ENCODE measurements at places on chromosomes 3 and 15. TPM values are rescaled to one million over a fixed set of nuclear protein-coding genes. Genes with fewer than 3 reads are reported as not detected.
A peak's percentile ranks its signal among the peaks of the same experiment; 100 is the strongest.

- no peak for DNase-seq
Observed at GRCh38 chr3:35486295-35486694, 153.0 kb upstream of the ARPP21 start.

CLDN18 gene
- not detected for total RNA-seq

ABHD10 gene
- 18.7 TPM for total RNA-seq

GRCh38 chr15:72991026-72991425, 61.2 kb upstream of the NEO1 start:
- no peak for DNase-seq

DNA sequence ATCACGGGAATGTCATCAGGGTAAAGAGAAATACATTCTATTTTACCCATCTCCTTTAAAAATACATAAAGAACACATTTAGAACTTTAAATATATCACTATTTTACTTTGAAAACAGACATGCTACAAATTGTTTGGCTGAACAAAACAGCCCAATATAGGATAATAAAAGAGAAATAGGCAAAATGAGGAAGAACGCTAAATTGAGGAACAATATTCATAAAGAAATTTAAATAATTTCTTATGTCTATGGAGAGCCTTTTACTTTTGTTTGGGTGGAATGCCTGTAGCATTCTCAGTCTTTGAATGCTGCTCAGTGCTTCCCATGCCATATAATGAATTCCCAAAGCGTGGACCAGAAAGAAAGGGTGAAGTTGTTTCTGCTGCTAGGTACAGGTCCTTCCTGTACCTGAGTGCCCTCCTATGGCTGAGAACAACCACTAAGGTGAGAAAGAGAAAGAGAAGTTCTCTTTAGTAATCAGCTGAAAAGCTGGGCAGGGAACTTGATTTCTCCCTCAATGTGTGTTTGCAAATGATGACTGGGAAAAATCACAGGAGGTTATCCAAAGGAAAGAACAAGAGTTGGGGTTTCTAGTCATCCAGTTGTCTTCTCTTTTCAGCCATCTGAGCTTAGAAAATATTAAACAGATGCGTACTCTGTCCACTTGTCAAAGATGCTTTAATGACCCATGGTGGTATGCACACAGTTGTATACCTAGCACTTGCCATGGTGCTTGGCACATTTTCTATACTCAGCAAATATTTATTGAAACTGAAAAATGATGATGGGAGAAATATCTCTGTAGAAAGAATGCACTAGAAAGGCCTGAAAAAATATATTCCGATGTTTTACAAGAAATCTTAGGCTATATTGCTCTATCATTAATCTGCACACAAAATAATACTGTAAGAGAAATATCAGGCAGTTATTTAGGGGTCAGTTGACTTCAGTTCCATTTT, 404.6 kb downstream of the TIGIT start:
- DNase-seq: no peak

GRCh38 chr3:124217542-124217941, 225.6 kb upstream of the ROPN1 start:
- peak; percentile 65 for DNase-seq

- DNase-seq: no peak
Observed at GRCh38 chr3:30286811-30287210, 319.6 kb upstream of the TGFBR2 start.

Data from liver (tissue), 10 donors.